Omental fat pad (tissue), 4 donors: ENCODE measurements at places on chromosomes 5 and 9. TPM values are rescaled to one million over a fixed set of nuclear protein-coding genes. Genes with fewer than 3 reads are reported as not detected.

Gene PDCD1LG2
- 3.5 TPM for total RNA-seq

DNA sequence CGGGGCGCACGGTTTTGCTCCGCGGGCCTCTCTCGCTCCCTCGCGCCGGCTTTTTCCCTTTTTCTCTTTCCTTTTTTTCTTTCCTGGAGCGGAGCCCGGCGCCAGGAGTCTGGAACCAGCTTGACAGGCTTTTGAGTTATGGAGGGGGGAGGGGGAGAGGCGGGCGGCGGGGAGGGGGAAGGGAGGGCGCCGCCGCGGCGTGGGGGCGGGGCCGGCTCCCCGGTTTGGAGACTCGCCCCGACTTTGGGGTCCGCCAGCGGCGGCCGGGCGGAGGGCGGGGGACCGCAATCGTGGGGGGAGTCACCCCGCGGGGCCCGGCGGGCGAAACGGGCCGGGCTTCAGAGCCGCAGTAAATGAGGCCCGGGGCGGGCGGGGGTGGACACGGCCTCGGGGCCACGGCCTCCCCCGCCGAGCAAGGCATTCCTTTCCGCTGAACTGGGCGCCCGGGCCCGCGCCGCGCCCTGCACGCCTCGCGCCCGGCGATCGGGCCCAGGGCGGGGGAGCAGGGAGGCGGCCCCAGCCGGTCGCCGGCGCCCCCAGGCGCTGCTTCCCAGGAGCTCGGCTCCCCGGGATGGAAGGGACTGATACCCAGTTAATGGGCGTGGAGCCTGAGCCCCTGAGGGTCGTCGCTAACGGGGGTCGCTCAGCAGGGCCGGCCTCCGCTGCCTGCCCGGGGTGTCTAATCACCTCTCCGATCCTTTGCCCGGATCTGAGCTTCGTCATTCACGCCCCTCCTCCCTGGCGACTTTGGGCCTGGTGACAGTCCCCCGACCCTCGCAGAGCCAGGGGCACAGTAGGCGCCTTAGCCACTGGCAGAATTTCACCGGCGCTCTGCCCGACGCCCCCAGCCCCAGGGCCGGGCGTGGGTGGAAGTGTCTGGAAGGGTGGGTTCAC, 138.1 kb downstream of the C9orf50 start:
- DNase-seq = no peak

DNA sequence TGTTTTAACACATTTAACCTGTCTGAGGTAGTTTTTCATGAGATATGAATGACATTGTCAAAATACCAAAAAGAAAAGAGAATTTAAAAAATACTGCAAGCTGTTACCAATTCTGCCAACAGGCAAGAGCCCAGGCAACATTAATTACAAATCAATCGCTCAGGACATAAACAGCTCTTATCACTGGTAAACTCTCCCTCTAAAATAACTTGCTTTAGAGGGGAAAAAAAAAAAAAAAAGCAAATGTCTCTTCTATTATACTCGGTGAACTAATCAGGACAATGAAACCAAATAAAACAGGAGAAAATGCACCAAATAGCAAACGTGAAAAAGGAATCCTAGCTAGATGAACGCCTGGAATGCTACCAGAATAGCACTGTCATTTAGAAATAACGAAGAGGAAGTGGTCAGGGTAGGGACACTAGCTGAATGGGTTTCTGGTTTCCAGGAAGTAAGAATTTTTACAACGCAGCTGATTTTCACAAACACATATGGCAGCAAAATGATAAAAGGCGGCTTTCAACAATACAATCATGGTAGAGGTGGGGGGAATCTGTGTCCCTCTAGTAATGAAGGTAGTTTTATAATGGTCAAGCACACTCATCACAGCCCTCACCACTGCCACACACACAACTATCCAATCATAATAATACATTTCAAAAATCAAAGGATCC, 94.9 kb downstream of the DENND1A start:
- DNase-seq = no peak

DNA sequence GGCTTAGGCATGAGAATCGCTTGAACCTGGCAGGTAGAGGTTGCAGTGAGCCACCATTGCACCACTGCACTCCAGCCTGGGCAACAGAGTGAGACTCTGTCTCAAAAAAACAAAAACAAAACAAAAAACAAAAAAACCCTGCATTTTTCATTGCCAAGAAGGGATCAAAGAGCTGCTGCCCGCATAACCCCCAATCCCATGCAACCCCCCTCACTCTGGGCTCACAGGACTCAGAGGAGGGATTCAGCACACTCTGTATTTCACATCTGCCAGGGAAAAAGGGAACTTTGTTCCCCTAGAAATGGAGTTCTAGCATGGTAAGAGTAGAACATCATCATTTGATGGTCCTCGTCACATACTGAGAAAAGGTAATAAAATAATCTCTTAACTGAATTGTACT, 153.9 kb upstream of the GNA14 start:
- no peak for DNase-seq

- DNase-seq = no peak
Measured at GRCh38 chr9:126499005-126499910, 114.5 kb upstream of the LMX1B start.
